ENCODE measurements at places on chromosomes 6 and 20. TPM values are rescaled to one million over a fixed set of nuclear protein-coding genes. Genes with fewer than 3 reads are reported as not detected.

The PLEKHG1 gene
- 40.0 TPM for total RNA-seq

The NT5E gene
- total RNA-seq = 13.9 TPM

The SIRPB2 gene
- 4.7 TPM for total RNA-seq

The THBD gene
- total RNA-seq = 101 TPM

The AVP gene
- total RNA-seq = not detected

GRCh38 chr6:16493112-16493511, 254.7 kb downstream of the GMPR start:
- DNase-seq = no peak

GRCh38 chr6:160766657-160766988, 64.6 kb downstream of the PLG start:
- no peaks in the 10 kb centered on the region for H3K36me3 ChIP-seq
- no peaks in the 10 kb centered on the region for H3K27me3 ChIP-seq
- peaks cover 12% of the 10 kb centered on the region for H3K4me1 ChIP-seq
- DNase-seq = no peak
- no peak overlapping the region for H3K27ac ChIP-seq
- no peak overlapping the region for H3K4me3 ChIP-seq

GRCh38 chr6:16840725-16841124, 79.5 kb upstream of the ATXN1 start:
- no peaks in the 10 kb centered on the region for H3K27me3 ChIP-seq
- DNase-seq = no peak
- no peak overlapping the region for H3K27ac ChIP-seq
- H3K4me3 ChIP-seq = no peak overlapping the region
- H3K36me3 ChIP-seq = no peaks in the 10 kb centered on the region

DNA sequence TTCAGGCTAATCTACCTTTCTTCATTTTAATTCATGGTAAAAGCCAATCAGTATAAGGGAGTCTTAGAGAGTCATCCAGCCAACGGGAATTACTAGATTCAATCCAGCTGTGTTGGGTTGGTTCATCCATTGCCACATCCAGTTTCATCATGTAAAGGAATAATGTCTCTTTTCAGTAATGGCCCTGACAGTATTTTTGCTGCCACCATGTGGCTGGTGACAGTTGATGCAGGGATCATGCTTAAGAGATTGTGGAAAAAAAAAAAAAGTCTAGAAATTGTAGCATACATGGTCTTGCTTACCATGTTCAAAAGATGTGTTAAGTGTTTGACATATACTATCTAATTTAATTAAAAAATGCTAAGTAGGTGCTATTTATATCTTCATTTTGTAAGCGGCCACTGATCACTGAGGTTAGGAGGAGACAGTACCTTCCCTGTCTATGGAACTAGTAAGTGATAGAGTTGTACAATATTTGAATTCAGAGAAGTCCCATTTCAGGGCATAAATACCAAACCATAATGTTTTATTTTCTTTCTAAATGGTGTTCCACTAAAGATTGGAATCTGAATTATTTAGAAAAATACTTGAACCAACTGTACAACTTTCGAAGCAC, 135.9 kb downstream of the KHDRBS2 start:
- peak; percentile 42 for DNase-seq
- H3K4me1 ChIP-seq = peaks cover 36% of the 10 kb centered on the region
- H3K27me3 ChIP-seq = no peaks in the 10 kb centered on the region
- H3K4me3 ChIP-seq = no peak overlapping the region
- no peaks in the 10 kb centered on the region for H3K36me3 ChIP-seq

- no peaks in the 10 kb centered on the region for H3K27me3 ChIP-seq
- peaks cover 5% of the 10 kb centered on the region for H3K36me3 ChIP-seq
- H3K4me3 ChIP-seq = no peak overlapping the region
- no peak for DNase-seq
- no peak overlapping the region for H3K27ac ChIP-seq
Observed at GRCh38 chr6:24859608-24860200, 61.0 kb upstream of the ARMH2 start.

- H3K36me3 ChIP-seq = no peaks in the 10 kb centered on the region
- H3K27me3 ChIP-seq = no peaks in the 10 kb centered on the region
- no peak overlapping the region for H3K27ac ChIP-seq
- DNase-seq = peak; percentile 84
Observed at GRCh38 chr6:138673346-138674014, 100.1 kb upstream of the CCDC28A start.

- no peaks in the 10 kb centered on the region for H3K27me3 ChIP-seq
- H3K4me3 ChIP-seq = no peak overlapping the region
- no peak overlapping the region for H3K27ac ChIP-seq
- H3K4me1 ChIP-seq = peaks cover 8% of the 10 kb centered on the region
- DNase-seq = peak; percentile 20
Observed at GRCh38 chr6:23547851-23548250, 578.2 kb upstream of the NRSN1 start.

DNA sequence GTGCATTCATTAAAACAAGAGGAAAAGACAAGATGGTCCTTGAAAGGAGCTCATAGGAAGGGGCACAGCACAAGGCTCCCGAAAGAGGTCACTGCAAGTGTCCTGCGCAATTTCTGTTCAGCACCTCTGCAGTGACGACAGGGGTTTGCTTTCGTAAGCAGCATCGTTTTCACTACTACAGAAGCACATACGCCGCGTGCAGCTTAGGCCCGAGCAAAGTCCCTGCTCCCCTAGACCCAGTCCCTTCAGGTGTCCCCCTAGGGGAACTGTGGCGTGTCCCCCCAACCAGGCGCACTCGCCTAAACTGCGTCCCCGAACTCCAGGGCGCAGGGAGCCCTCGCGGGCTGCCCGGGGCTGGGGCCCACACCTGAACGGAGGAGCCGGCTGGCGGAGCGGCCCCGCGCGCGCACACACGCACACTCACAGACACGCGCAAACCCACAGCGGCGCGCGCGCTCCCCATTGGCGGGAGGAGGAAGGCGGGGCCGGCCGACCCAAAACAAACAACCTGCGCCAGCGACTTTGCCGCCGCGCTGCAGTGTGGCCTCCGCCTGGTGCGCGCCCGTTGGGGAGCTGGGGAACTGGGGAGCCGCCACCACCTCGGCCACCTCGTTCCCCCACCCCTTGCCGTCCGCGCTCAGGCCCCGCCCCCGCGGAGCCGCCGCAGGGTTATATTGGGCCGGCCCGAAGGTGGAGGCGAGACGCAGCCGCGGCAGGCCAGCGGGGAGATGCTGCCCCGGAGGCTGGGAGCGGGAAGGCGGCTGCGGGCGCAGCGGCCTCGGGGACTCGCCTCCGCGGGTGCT, at the start of gene FOXQ1:
Gene FOXQ1 (plus strand): TSS at position 699 of the 803 bp plus-strand sequence. CDS start 607 bp downstream, outside the sequence.
- DNase-seq = peak; percentile 87
- H3K36me3 ChIP-seq = no peaks in the 10 kb centered on the region
- peak within 1 kb of the TSS; percentile 68 for H3K4me3 ChIP-seq
- H3K27me3 ChIP-seq = no peaks in the 10 kb centered on the region
- peaks cover 14% of the 10 kb centered on the region for H3K4me1 ChIP-seq
- H3K27ac ChIP-seq = no peak within 1 kb of the TSS
